ENCODE measurements at places on chromosomes 6 and 20.

GRCh38 chr20:49562311-49563014 is 5.5 kb downstream of the PTGIS start:
- no peak for DNase-seq

DNA sequence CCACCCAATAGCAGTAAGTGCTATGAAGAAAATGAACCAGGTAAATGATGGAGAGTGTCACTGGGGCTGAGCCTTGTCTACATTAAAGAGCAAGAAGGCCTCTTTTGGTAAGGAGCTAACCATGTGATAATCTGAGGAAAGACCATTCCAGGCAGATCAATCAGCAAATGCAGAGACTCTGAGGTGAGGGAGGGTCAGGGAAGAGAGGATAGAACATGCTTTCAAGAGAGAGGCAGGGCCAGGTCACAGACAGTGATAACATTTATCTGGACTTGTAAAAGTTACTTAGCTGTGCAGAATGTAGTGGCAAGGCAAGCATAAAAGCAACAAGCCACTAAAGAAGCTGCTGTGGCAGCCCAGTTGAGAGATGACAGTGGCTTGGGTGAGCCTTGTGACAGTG is 197.3 kb downstream of the TASP1 start:
- no peak for DNase-seq

- DNase-seq = no peak
These were observed 266.9 kb upstream of the ARID1B start for GRCh38 chr6:156510242-156510641.

- DNase-seq = no peak
These were observed 33.0 kb downstream of the SAMD3 start for GRCh38 chr6:130189531-130190397.

DNA sequence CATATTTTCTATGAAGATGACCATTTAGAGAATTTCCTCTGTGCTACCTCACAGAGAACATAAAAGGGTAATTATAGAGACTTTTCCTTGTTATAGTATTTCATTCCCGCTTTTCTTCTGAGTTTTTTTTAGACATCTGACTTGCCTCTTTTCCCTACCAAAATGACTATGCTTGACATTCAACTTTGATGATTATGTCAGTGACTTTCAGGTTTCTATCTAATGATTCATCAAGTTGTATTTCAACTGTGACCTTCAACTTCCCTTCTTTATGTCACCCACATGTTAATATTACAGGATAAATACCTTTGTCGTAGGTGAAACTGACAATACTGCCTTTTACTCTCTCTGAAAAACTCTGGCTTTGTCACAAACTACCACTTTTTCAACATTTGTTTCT is 95.3 kb downstream of the MLIP start:
- DNase-seq = no peak

- DNase-seq = no peak
These were observed 292.1 kb downstream of the SOX4 start for GRCh38 chr6:21885532-21886114.

DNA sequence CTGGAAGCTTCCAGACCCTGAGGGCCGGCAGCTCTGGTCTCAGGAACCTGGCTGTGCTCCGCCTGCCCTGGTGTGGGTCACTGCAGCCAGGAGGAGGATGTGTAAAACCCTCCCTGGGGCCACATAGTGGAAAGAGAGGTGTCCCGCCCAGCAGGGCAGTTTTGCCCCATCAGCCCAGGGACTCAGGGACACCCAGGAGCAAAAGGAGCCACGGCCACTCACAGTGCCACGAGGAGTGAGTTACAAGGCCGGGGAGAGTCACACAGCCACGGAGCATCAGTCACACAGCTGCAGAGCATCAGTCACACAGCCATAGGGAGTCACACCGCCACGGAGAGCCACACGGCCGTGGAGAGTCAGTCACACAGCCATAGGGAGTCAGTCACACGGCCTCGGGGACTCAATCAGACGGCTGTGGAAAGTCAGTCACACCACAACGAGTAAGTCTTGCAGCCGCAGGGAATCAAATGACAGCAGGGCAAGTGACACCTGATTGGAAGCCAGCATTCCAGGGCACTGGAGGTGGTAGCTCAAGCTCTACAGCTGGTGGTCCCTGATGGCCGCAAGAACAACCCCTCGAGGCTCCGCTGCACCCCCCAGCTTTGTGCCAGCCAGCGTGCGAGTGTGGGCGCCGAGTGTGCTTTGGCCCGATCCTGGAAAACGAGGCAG is 60.9 kb downstream of the DLL1 start:
- no peak for DNase-seq

- DNase-seq = no peak
These were observed 14.0 kb downstream of the DPPA5 start for GRCh38 chr6:73340048-73340447.

DNA sequence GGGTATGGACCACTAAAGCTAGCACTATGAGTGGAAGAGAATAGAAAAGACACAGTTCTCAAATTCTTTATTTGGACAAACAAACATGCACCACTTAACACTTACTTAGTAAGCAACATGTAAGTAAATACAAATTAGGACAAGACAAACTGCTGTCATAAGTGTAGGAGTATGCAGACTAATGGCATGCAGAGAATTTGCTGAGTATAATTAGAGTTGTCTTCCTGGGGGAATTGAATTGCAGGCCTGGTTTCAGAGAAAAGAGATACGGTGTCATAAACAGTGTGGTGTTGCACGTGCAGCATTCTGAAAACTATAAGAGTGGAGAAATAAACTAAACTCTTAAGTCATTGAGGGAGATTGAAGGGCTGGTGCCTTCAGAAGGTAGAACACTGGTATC is 125.2 kb upstream of the EYA4 start:
- DNase-seq = no peak

DNA sequence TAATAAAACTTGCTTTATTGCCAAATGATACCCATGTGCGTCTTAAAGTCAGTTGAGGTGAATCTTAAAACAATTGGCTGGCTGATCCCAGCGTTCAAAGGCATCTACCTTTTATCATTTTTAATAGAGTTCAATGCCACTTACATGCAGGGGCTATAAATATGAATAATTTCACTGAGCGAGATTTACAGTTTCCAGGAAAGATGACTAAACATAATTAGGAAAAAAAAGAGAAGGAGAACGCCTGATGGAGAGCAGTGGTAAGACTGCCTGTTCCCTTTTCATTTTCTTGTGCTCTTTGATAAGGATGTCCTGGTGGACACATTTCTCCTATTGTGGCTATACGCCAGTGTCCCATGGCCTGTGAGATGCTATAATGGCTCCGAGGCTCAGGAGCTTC is 139.9 kb upstream of the SLC22A23 start:
- DNase-seq = no peak

DNA sequence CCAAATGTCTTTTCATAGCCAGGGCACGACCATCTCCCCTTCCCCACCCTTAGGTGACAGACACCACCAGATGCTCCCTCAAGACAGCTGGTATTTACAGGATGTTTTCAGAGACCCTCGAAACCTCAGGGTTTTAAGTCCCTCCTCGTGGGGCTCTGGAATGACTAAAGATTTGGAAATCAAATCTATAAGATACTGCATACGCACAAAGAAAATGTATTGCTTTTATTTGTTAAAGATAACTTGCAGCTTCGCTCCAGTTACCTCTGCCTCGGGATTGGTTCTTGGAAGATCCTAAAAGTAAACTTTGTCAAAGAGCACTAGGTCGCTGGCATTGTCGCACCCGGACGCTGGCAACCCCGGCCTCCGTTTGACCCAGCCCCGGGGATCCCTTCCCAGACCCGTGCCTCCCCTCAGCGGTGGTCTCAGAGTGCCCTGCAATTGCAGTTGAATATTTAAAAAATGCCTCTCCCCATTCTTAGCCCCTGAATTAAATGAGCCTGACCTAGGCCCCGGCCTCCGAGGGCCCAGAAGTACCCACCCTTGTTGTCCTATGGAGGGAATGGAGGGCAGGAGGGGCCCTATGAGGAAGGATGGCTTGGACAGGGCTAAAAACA is 7.1 kb downstream of the PAX1 start:
- DNase-seq = no peak

- no peak for DNase-seq
These were observed 55.3 kb upstream of the CEP85L start for GRCh38 chr6:118706702-118707101.

DNA sequence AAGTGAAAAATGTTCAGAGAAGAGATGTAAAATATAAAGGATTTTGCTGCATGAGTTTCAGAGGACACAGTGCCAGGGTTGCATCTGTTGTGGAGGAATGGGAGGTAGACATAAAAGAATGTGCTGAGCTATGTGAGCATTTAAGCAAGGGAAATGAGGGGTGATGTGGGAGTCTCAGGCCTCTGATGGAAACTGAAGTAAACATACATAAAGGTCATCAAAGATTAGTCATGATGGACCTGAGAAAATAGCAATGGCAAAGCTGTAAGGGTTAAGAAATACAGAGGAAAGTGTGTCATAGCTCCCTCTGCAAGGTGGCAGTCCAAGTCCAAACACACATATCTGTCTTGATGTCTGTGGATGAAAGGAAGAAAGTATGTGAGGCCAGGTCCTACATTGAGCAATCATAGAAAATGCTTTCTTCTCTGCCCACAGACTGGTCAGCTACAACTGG is 306.6 kb upstream of the ECI2 start:
- DNase-seq = no peak

GRCh38 chr20:50372770-50373088 is 137.5 kb upstream of the PTPN1 start:
- DNase-seq = no peak

- DNase-seq = no peak
These were observed 565.5 kb downstream of the EPM2A start for GRCh38 chr6:145169726-145170224.

- no peak for DNase-seq
These were observed 35.3 kb downstream of the APCDD1L start for GRCh38 chr20:58479726-58480440.

- no peak for DNase-seq
These were observed 9.9 kb upstream of the CDK5RAP1 start for GRCh38 chr20:33411242-33411641.

DNA sequence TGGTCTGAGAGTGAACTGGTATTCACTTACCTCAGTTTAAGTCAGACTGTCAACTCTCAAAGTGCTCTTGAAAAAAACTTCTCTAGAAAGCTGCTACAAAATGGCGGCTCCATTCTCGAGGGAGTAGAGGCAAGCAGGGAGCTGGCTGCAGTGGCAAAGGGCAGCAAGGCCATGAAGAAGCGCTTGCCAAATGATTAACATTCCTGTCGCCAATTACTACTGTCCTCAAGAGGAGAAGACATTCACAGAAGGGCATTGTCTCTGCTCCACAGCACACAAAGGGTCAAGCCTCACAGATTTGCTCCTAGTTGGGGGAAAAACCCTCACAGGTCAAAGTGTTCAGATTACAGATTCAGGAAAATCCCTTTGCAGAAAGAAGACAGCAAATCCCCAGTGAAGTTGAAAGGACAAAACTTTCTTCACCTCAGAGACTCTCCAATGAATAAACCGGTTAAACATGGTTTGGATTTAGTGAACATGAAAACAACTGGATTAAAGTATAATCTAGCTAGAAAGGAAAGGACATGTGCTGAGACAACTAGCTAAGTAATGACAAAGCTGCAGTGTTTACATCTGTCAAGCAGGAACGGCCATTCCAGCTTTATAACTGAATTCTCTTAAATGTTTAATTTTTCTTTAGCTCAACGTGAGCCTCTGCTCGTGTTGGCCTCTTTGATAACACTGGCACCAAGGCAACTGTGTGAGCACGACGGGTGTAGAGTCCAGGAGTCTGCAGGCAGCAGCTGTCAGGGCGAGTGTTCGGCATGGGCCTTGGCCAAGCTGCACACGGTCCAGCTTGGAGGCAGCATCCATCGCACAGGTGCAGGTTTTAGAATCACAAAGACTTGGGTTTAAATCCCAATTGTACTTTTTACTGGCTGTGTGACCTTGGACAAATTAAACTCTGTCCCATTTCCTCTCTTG is 37.6 kb downstream of the NR2E1 start:
- DNase-seq = no peak

GRCh38 chr6:1860756-1861348 is 251.1 kb downstream of the FOXC1 start:
- no peak for DNase-seq

DNA sequence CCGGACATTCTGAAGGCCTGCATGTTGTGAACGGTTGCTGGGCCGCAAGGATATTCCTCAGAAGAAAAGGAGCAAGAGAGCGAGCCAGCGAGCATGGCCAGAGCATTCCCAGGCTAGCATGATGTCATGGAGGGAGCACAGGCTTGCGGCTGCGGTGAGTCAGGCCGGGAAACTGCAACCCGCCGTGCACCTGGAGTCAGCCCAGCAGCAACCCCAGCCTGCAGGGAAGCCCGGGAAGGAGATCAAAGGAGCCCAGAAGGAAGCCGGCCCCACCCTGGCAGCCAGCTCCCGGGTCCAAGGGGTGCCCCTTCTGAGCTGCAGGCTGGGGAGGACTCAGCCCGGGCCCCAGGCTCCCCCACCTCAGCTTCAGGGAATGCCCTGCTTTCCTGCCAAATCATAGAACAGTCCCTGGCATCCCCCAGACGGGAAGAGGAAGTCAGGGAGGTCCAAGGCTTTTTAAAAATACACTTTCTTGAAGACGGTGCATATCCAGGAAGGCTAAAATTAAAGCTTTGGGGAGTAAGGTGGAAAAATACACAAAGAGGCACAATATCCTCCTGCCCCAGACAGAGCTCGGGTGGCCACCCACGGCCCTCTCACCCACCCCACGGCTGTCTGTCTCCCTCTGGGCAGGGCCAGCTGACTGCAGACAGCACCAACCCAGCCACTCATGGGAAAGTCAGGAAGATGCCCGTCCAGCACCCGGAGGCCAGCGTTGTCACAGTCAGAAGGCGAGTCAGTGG is 53.7 kb downstream of the BMP7 start:
- DNase-seq = no peak

- DNase-seq = no peak
These were observed 53.4 kb downstream of the EDN1 start for GRCh38 chr6:12343440-12344162.

DNA sequence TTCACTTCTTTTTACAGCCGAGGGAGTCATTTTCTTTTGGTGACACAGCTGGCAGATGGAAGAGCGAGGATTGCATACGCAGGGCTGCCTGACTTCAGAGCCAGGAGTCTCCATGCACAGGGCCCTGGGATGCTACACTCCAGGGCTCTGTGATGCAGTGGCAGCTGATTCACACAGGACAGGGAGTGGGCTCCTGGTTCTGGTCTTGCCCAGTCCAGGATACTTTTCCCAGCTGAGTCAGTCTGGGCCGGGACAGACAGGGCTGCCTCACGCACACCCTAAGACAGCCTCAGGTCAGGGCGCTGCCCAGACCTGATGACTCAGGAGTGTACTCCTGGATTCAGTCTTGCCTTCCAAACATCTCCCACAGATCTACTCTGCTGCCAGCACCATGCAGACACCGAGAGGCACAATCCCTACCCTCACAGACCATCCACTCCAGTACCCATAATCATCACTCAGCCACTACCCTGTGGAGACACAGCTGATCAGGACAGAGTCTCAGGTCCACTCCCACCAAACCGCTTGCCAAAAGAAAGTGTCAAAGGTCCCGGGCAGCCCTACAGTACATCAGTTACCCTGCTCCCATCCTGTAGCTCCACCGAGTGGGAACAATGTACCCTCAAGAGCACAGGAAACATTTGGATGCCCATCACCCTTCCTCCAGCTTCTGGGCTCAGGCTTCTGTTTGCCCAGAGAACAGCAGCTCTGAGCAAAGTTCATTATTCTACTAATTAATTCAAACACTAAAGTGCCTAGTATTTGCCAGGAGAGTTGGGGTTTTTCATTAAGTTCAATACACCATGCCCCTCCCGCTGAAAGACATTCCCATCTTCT is 11.5 kb downstream of the SDC4 start:
- no peak for DNase-seq

GRCh38 chr6:116255246-116255800 is 1.4 kb upstream of the TSPYL4 start:
- no peak for DNase-seq

GRCh38 chr6:44631968-44632367 is 244.5 kb downstream of the CDC5L start:
- no peak for DNase-seq
